ENCODE measurements at places on chromosomes 2 and 18.

DNA sequence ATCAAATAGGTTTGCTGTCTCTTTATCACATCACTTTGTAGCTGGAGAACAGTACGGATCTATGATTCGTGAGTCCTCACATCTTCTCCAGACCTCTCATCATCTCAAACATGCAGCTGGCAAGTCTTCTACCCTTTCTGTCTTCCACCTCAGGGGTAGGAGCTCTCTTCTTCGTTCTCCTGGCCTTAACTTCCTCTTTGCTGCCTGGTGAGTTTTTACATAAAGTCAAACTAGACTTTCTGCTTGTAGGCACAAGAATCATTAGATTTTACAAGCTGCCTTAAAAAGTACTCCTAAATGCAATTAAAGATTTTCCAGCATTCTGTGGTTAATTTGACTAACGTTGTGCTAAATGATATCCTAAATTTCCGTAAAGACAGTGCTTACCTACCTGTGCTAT lies 43.7 kb upstream of the TANK start:
- no peak for DNase-seq

DNA sequence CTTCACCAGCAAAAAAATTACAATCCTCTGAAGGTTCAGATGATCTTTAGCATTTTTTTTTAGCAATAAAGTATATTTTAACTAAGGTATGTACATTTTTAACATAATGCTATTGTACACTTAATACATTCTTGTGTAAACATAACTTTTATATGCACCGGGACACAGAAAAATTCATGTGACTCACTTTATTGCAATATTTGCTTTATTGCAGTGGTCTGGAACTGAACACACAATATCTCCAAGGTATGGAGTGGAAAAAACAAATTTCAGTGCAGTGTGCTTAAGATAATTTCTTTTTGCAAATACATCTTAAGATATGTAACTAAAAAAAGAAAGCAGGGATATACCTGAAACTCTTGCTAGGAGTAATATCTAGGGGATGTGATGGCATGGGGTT lies 5.1 kb upstream of the TWSG1 start:
- DNase-seq: no peak

- DNase-seq: no peak
These were observed 100.1 kb downstream of the WDPCP start for GRCh38 chr2:63488118-63488713.

- no peak for DNase-seq
These were observed 7.3 kb upstream of the LMAN2L start for GRCh38 chr2:96747061-96747617.

- DNase-seq: no peak
These were observed 135.6 kb upstream of the SP5 start for GRCh38 chr2:170579511-170579910.

All from posterior vena cava (tissue), 2 donors.